Choroid plexus epithelial cell (primary cell): ENCODE measurements at places on chromosomes 4 and X.

- peak; percentile 41 for DNase-seq
Observed at GRCh38 chr4:165207016-165207430, 338 bp upstream of the KLHL2 start.

- DNase-seq, result no peak
Observed at GRCh38 chr4:16066586-16067128, 17.2 kb downstream of the PROM1 start.

GRCh38 chrX:46573892-46574773 lies 568 bp downstream of the CHST7 start:
- peak; percentile 65 for DNase-seq

DNA sequence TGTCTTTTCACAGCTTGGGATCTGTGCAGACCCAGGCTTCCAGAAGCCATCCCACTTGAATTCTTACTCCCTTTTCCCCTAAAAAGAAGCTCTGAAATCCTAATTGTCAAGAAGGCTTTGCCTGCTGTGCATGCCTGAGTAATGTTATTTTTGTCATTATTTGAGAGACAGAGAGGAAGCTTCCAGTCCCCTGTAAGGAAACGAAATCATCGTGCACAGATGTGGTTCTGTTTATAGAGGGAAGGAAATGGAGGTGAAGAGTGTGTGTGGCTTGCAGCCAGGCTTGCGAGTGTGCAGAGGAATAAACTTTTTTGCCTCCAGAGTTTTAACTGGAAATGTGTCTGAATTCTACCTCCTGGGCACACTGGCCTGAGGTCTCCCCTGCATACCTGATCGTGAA lies 70.2 kb downstream of the TBL1X start:
- no peak for DNase-seq

DNA sequence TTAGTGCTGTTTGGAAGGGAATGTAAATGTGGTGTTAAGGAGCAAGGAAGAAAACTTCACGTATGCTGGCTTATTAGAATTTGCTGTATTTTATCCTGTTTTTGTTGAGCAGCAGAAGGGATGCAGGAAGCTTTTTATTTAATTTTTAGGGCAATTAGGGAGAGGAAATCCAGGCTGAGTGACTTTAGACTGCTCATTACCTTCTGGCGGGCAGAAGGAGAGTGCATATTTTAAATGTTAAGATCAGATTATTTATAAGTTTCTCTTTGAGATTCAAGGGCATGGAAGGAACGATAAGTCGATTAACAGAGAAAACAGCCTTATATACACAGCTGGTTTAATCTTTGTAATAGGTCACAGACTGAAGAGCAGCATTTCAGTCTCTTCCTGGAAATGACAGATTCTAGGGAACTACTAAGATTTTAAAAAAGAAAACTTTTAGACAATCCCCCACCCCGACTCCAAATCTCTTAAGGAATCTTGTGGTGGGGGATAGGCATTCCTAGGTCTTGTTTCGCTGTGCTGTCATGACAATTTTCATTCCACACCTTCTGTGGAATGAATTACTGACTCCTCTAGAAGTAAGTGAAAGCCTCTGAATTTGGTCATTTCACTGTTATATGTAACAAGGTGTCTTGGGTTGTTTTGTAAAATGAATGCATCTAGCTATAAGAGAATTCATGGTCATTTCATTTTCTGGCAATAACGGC lies 402.5 kb downstream of the RAPGEF2 start:
- peak; percentile 68 for DNase-seq

DNA sequence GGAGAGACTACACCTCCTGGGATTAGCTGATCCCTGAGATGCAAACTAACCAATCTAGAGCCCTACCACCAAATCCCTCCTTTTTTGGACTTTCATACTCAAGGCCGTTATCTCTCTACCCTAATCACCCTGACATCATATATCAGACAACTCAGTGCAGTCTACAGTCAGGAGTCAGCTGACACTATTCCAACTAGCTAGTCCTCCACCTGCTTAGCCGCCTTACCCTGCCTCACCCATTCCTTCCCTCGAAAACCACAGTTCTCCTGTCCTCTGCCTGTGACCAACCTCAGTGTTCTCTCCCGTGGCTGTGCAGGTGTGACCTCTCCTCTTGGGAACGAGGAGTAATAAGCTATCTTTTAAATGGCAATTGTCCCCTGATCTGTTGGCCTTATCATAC lies 1.8 kb upstream of the PPEF2 start:
- no peak for DNase-seq

- DNase-seq, result no peak
Observed at GRCh38 chr4:39455486-39455885, 3.2 kb downstream of the RPL9 start.

- DNase-seq, result no peak
Observed at GRCh38 chr4:116585246-116585645, 500.1 kb downstream of the TRAM1L1 start.

DNA sequence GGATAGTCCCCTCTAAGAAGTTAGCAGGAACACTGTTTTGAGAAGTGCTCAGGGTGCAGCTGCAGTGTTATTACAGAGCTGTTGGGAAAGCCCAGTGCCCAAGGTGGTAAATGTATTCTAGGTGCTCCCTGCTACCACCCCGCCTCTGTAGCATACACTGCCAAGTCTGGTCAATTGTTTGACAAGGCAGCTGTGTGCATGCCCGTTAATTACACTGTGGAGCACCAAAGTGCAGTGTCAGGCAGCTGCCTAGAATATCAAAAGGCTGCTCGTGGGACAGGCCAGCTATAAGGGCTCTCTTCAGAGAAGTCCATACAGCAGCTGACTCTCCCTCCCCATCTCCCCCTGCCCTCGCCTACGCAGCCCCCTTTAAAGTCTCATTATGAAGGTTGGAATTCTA lies 99.9 kb upstream of the KLHL13 start:
- DNase-seq, result no peak

- no peak for DNase-seq
Observed at GRCh38 chr4:79267671-79268070, 58.2 kb downstream of the NAA11 start.

- DNase-seq, result no peak
Observed at GRCh38 chr4:131426023-131426758, 1722.9 kb upstream of the PCDH10 start.
